ENCODE measurements at places on chromosomes 5 and 9.

DNA sequence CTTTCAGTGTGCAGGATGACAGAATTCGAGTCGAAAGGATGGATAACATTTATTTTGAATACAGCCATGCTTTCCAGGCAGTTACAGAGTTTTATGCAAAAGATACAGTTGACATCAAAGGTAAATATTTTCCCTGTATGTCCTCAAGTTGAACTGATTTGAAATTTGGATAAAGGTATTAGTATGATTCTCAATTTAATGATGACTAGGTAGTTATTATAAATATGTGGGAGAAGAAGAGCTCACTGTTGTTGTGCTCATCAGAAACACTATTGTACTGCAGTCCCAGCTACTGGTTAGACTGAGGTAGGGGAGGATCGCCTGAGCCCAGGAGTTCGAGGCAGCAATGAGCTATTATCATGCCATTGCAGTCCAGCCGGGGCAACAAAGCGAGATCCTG, 70.7 kb upstream of the DHFR start:
- DNase-seq, result no peak

GRCh38 chr5:44708602-44709001, 100.1 kb upstream of the MRPS30 start:
- no peak for DNase-seq

- DNase-seq, result no peak
Observed at GRCh38 chr5:43041110-43041668, 1.1 kb upstream of the ANXA2R start.

- DNase-seq, result no peak
Observed at GRCh38 chr5:10331341-10331796, 22.1 kb upstream of the MARCHF6 start.

GRCh38 chr5:158958021-158958994, 141.4 kb downstream of the EBF1 start:
- no peak for DNase-seq

DNA sequence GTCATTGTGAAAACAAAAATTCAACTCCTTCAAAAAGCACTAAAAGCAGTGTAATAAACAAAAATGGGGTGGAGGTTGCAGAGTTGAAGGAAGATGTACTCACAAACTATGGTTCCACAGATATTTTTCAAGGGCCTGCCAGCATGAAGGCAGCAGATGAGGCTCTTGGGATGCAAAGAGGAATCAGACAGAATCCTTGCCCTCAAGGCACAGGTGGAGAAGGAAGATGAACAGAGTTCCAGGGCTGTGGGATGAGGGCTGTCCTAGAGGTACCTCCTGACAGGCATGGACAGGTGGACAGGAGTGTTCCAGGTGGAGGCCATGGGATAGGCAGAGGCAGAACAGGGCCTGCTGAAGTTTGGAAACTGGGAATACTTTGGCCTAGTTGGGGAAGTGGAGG, 140.5 kb upstream of the ANKH start:
- no peak for DNase-seq

- no peak for DNase-seq
Observed at GRCh38 chr5:179729727-179730126, 2.9 kb upstream of the MAML1 start.

- DNase-seq, result no peak
Observed at GRCh38 chr9:112794731-112795130, 44.2 kb downstream of the SNX30 start.

- peak; percentile 20 for DNase-seq
Observed at GRCh38 chr9:18194316-18194715, 279.6 kb upstream of the ADAMTSL1 start.

GRCh38 chr5:54362434-54362833, 52.1 kb upstream of the ARL15 start:
- DNase-seq, result no peak

GRCh38 chr5:82509762-82510161, 231.6 kb upstream of the RPS23 start:
- no peak for DNase-seq

- DNase-seq, result peak; percentile 33
Observed at GRCh38 chr9:106761493-106761892, 101.5 kb upstream of the ZNF462 start.

- no peak for DNase-seq
Observed at GRCh38 chr5:15575666-15576065, 75.7 kb downstream of the FBXL7 start.

GRCh38 chr9:27341545-27342294, 44.8 kb upstream of the EQTN start:
- DNase-seq, result no peak

DNA sequence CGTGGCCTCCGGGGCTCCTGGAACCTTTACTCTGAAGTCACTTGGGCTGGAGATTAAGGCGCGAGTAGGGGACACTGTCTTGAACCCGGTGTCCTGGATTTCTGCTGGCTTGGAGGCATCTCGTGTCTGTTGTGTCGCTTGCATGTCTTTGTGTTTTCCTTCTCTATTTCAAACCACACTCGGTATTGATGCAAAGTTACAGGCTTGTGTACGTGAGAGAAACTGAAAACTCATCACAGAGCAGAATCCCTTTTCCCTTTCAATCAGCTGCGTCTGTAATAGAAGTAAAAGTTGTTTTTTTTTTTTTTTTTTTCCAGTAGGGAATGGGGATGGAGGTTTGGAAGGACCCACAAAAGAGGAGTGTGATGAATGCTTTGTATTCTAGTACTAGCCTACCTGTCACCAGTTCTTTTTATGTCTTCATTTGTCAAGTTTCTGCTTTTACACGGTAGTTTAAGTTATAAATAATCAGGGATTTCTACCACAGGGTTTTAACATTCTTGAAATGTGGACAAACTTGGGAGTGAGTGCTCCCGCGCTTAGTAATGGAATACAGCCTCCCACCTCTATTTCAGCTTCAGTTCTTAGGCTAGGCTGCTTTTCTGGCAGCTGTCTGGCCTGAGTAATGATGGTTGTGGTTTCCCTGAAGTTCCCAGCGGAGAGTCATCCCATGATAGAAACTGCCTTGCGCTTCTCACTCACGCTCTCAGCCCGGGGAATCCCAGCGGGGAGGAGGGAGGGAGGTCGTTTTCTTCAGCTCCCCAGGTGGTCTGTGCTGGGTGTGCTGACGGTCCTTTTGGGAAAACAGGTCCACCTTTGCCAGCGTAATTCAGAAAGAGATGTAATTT, 763 bp downstream of the TJP2 start:
- DNase-seq, result peak; percentile 96

- peak; percentile 75 for DNase-seq
Observed at GRCh38 chr5:163695830-163696578, 190.6 kb downstream of the MAT2B start.

- no peak for DNase-seq
Observed at GRCh38 chr5:89628876-89629635, 746.1 kb upstream of the MEF2C start.

DNA sequence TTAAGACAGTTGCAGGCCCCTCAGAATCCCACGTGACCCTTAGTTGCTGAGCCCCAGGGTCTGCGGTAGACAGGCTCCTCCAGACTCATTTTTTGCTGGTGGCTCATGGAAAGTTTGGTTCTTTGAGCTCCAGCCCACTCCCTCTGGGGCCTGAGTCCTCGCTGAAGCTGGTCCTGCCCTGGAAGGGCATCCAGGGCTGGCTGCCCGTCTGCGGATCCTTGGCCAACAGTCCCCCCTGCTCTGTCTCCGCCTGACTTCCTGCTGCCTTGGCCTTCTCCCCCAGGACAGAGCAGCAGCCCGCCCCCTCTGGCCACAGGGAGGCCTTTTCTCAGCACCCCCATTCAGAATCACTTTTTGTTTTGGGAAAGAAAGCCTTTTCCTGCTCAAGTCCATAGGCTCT, 24.4 kb downstream of the SLC6A7 start:
- no peak for DNase-seq

DNA sequence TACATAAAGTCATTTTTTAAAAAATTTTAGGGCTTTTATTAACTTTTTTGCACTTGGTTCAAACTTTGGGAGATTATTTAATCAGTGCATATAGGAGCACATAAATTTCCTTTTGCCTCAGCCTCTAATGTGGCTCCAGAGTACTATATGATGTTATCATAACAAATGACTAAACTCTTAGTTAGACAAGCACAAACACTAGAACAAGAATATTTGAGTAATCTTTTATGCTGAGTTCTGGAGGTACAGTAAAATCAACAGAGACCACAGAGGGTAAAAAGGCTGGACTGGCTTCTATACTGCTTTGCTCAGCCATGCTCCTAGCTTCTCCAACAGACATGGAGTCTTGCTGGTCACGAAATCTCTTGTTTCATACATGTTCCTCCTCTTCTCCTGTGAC, 52.5 kb upstream of the SGCD start:
- no peak for DNase-seq

DNA sequence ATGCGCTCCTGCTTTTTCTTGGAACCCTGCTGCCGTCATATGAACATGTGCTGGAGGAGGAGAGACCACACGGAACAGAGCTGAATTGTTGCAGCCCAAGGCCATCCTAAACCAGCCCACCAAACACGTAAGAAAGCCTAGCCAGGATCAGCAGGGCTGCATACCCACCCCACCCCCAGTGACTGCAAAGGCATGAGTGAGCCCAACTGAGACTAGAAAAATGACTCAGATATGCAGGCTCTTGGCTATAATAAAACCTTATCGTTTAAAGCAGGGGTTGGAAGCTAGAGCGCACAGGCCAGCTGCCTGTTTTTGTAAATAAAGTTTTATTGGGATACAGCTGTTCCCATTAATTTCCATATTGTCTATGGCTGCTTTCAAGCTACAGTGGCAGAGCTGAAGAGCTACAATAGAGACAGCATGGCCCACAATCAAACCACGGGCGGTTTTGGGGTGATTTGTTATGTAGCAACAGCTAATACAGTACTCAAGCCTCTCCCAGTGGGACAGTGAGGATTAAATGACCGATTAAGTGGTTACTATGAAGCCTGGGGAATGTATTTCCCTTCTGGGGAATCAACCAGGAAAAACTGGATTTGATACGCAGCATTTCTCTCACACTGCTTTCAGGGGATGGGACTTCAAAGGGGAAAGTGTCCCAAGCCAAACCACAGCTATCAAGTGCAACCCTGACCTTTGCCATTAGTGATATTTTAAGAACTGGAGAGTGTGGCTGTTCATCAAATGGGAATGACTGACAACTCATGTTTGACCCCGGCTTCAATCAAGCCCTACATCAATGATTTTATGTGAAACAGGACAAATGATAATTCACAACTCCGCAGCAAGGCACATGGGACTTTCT, 6.3 kb downstream of the SHB start:
- peak; percentile 77 for DNase-seq

- DNase-seq, result no peak
Observed at GRCh38 chr9:95012035-95012708, 285.7 kb downstream of the AOPEP start.

DNA sequence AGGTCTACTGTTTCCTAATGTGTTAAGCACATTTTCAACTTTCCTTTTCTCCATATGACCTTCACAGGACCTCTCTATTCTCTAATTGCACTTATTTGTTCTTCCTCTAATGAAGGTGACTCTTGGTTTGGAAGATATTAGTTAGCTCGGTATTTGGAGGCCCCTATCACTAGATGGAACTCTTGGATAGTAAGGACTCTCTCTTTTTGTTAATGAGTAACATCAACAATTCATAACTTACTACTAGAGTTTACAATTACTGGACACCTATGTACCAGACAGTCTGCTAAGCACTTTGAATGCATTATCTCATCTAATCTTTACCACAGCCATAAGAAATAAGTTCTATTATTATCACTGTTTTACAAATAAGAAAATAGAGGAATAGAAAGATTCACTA, 23.4 kb upstream of the PAM start:
- peak; percentile 35 for DNase-seq

DNA sequence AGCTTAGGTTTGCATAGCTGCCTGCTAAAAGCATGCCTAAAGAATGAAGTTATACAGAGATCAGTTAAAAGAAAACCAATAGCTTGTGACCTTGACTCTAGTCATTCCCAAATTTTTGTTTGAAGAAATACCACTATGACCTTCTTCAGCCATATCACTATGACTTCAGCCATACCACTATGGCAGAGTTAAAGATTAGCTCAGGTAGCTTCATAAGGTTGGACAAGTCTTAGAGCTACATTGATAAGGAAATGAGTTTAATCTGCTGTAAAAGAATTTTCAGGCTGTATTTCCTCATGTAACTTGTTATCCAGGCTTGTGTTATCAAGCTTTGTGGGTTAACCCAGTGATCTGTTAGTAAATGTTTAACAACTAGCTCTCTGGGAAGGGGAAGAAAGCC, 30.7 kb downstream of the C6 start:
- peak; percentile 80 for DNase-seq

DNA sequence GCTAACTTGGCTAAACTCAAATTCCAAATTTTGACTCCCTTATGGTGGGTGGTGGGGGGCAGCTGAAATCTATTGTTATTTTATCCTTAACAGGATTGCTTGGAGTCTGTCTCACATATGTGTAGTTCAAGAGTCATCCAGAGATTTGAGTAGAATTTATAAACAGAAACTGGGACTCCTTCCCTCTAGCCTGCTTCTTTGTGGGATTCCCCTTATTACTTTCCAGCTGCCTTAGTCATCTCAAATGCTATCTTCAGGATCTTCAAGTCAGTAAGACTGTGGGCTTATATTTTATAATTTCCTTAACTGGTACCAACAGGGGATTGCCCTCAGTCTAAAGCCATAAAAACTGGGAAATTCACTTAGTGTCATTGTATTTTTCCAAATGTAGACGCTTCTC, 55.5 kb downstream of the NNT start:
- peak; percentile 78 for DNase-seq

- DNase-seq, result no peak
Observed at GRCh38 chr9:109439378-109440116, 58.6 kb downstream of the PTPN3 start.

- DNase-seq, result peak; percentile 14
Observed at GRCh38 chr9:123682746-123683145, 247.2 kb downstream of the DENND1A start.

GRCh38 chr5:80324912-80325311, 5.1 kb downstream of the SPZ1 start:
- DNase-seq, result no peak

DNA sequence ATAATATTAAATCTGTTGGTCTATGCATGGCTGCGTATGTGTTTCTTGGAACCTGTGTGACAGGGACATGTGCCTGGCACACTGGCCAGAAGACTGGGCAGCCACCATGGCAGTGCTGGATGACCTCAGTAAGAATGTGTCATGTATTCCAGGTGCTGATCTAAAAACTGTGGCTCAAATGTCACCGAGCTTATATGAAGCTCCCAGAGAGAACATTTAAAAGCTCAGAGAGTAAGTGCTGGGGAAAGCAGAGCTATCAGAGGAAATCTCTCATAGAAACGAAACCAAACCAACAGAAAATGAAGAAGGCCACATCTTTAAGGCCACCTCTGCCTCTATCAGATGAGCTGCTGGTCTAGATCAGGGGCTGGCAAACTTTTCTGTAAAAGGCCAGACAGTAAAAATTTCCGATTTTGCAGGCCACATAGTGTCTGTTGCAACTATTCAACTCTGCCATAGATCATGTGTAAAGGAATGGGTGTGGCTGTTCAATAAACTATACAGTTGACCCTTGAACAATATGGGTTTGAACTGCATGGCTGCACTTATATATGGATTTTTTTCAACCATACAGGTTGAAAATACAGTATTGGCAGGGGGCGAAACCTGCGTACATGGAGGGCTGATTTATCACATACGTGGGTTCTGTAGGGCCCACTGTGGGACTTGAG, 31.8 kb downstream of the TSTD2 start:
- no peak for DNase-seq

GRCh38 chr5:161966564-161966963, 101.0 kb upstream of the GABRG2 start:
- peak; percentile 35 for DNase-seq

Data from kidney tubule cell (primary cell).